Glutamatergic neuron (in vitro differentiated cells): ENCODE measurements at places on chromosomes 6 and 20. TPM values are rescaled to one million over a fixed set of nuclear protein-coding genes. Genes with fewer than 3 reads are reported as not detected.

The SIRPA gene
- 0.34 TPM for total RNA-seq

GRCh38 chr20:49288250-49288751 lies 10.4 kb upstream of the ZNFX1 start:
- no peak for DNase-seq

DNA sequence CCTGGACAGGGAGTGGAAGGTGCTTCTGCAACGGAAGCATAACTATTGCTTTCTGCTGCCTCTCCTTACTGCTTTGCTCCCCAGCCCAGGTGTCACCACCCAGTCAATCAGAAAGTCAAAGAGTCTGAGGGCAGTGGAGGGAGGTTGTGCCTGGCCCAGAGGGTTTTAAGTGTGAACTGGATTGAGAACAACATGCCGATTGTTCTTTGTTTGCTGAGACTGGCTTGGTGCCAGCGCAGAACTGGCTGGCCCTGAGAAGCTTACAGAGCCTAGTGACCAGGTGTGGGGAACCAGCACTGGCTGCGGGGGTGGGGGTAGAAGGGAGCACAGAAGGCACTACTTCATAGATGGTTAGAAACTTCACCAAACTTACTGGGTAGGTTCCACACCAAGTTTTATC lies 31.1 kb upstream of the ENPP4 start:
- no peak for DNase-seq

DNA sequence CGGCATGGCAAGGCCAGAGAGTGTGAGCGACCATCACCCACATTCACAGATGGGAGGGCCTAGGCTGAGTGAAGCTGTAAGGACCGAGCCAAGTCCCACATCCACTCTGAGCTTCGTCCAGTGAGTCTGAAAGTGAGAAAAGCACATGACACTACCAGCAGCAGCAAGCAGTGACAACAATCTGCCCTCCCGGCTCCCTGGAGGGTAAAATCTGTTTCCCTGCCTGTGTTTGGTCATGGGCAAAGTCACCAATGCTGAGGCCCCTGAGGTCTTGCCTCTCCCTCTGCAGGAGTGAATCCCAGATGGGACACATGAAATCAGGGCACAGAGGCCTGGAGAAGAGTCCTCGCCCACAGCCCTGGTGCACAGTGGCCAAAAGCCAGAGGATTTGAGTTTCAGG lies 6.4 kb upstream of the CST7 start:
- no peak for DNase-seq

- no peak for DNase-seq
These were observed 248.1 kb upstream of the OPRM1 start for GRCh38 chr6:153790876-153791473.

DNA sequence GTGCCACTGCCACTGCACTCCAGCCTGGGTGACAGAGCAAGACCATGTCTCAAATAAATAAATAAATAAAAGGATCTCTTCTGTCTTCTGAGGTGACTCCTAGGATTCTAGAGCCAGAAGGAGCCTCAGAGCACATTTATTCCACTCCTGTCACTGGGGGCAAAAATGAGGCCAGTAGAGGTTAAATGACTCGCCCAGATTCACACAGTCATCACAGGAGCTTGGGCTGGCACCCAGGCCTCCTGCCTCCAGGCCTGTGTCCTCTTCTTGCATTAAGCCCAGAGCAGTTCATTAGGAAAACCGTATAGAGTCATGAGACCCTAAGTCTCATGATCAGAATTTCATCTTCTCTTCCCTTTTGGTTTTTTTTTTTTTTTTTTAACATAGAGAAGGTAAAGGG lies 243.3 kb downstream of the NRN1 start:
- no peak for DNase-seq

DNA sequence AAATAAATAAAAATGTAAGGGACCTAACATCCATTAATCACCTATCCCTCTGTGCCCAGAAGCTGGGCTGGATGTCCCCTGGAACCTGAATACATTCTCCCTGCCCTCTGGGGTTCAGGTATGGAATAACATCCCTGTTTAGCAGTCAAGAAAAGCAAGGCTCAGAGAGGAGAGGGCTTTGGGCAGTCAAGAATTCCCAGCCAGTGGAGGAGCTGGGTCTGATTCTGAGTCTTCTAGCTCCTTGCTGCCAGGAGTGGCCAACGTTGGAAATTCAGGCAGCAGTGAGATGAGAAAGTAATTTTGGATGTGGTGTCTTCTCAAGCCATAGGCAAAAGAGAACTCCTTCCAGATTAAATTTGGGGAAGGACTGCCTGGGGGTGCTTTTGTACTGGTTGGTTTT lies 42.6 kb upstream of the ZNFX1 start:
- DNase-seq, result peak; percentile 27
